ENCODE measurements at places on chromosomes 2 and 18.

DNA sequence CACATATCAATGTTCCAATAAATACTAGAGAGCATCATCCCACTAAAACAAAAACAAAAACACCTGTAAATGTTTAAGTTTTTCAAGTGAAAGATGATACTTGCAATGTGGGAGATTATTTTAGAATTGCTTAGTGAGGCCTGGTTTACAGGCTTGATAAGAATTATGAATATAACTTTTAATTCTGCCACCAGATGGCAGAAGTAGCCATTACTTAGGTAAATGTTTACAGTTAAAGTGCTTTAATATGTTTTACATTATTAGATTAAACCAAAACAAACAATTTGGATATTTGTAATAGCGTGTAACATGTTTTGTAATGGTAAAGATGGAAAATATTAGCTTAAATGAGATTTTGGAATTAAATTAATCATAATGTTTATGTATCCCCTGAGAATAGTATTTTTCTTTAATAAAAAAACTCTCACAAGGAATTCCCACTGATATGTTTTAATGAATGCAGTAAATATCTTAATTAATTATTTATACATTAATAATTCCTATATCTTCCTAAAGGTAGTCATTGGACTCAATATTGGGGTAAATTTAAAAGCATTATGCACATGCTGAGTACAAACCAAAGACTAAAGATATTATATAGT, 522.0 kb downstream of the SPAG16 start:
- DNase-seq = no peak

DNA sequence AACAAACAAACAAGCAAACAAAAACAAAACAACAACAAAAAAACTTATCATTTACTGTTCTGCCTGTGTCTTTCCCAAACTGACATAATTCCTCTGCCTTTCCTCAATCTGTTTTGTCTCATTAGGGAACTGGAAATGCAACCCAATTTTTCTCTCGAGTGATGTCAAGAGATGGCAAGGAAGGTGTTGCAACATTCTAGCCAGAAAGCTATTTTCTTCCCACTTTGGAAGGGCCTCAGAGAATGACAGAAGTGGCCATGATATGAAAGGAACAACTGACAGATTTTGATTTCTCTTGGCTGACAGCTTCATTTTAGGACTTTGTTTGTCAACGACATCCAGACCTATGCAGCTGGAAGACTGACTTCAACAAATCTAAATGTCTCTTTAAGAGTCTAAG, 24.7 kb downstream of the RND3 start:
- DNase-seq = no peak

- DNase-seq = no peak
Measured at GRCh38 chr2:168673265-168674189, 128.9 kb upstream of the NOSTRIN start.

DNA sequence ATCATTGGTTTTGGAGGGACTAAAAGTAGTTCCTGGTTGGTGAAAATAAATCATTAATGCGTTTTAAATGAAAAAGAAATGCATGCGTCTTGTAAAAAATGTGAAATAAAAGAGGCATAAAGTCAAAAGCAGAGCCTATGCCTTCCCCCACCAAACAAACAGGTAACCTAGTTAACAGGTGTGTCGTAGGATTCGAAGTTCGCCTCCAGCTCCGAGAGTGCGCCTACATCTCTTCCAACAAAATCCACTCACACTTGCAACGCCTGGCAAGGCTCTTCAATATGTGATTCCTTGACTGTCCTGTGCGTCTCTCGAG, 677 bp upstream of the SMAD4 start:
- no peak for DNase-seq

- no peak for DNase-seq
Measured at GRCh38 chr18:76610933-76611749, 116.1 kb upstream of the ZNF516 start.

DNA sequence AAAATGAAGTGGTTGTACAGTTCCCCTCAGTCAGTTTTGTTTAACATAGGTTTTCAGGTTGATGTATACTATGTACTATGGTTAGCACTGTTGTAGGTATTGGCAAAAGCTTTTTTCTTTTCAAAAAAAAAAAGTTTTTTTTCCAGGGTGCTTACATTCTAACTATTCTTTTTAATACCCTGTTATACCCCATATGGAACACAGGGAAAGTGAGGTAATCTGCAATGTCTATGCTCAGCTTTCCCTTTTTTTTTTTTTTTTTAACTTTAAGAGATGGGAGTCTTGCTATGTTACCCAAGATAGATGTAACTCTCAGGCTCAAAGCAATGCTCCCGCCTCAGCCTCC, 590 bp upstream of the CCDC138 start:
- DNase-seq = no peak

DNA sequence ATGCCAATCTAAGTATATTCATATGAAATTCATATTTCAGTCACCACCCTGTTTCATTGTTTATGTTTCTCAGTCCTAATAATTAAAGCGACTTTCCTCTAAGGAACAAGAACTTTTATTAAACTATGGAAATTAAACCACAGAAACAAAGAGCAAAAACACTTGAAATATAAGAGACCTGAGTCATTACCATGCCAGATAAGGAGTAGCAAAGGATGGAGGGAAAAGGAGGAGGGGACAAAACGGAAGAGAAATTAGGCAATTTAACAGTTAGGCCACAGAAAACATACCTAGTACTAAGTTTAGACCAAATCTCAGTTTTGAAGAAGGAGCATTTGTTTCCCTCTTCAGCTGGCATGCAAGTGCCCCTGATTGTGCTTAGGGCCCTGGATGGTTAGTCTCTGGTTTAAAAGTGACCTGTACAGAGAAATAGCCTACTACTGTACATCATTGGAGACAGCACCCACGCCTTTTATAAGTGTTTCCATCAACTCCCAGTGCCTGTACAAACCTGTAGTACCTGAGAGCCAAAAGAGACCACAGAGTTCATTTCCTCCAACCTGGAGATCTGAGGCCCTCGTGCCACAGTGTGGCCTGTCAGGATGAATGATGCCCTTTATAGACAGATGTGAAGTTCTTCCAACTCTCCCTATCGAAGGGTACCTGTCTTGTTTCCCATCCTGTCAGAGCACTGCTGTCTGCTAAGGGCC, 74.5 kb downstream of the SPATS2L start:
- no peak for DNase-seq

DNA sequence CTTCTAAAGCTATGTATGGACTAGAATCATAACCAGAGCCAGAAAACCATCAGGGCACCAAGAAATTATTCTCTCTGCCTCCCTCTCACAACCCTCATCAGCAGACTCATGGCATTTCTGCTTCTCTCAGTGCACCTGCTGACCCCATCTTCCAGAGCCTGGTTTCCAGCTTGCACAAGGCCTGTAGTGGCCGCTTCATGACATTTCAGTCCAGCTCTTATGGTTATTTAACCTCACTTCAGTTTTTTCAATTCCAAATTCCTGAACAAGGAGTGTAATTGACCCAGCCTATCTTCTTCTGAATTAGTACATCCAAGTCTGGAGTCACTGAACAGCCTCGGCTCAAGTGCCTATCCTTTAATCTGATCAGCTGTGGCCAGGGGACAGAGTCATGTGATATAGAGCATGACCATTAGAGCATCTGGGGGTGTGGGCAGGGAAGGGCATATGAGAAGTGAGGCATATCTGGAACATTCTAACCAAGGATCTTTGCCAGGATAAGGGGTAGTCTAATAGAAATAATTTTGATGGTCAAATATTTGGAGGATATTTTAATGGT, 97.2 kb upstream of the TMEM17 start:
- DNase-seq = no peak

DNA sequence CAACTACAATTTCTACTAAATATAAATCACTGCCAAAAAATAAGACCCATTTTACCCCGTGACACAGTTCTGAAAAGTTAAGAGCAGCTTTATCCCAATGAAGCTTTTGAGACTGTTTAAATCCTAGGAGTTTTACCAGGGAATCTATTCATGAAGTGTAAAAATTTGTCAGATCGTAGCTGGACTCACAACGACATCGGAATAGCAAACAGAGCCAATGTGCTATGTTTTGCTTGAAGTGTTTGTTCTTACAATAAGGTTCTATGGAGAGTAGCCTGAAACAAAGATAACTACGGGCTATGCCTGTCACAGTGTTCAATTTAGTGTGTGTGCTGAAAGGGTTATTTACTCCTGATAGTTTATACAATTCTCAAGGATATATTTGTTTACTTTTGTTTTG, 78.5 kb upstream of the L3MBTL4 start:
- no peak for DNase-seq

DNA sequence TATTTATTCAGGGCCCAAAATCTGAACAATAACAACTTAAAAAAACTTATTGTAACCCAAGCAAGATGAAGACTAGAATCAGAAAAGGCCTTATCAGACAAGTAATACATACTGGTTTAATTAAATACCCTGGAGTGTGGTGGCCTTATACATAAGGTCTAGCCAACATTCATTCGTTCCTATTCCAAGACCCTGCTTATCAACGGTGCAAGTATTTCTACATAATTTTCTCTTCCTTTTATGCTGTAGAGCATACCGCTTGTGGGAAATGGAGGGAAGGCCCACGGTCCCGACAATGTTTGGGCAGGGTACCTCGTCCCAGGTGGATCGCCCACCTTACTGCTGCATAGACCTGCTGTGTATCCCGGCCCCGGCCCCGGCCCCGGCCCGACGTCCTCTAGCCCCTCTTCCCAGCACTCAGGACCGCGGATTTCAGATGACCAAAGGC, 708 bp downstream of the ZNF24 start:
- DNase-seq = peak; percentile 63

GRCh38 chr18:40935423-40935822, 1019.6 kb upstream of the PIK3C3 start:
- DNase-seq = no peak

DNA sequence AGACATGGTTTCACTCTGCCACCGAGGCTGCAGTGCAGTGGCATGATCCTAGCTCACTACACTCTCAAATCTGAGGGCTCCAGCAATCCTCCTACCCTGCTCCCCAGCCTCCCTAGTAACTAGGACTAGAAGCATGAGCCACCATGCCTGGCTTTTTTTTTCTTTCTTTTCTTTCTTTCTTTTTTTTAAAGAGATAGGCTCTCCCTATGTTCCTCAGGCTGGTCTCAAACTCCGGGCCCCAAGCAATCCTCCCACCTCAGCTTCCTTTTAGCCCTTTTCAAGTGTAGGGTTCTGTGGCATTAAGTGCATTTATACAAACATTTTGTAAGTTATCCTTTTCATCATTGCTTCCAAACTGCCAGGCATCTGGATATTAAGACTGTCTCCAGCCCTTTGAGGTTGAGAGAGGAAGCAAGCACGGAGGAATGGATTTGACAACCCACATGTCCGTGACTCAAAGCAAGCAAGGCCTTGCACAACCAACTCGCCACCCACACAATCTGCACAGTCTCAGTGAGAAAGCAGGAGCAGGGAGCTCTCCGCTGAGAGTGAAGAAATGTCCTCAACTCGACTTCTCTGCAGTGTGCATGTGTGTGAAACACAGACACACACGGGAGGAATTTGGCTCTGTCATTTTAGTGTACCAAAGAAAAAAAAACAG, 65.6 kb downstream of the ATP8B1 start:
- no peak for DNase-seq

- DNase-seq = no peak
Measured at GRCh38 chr2:50953021-50953420, 78.9 kb downstream of the NRXN1 start.

DNA sequence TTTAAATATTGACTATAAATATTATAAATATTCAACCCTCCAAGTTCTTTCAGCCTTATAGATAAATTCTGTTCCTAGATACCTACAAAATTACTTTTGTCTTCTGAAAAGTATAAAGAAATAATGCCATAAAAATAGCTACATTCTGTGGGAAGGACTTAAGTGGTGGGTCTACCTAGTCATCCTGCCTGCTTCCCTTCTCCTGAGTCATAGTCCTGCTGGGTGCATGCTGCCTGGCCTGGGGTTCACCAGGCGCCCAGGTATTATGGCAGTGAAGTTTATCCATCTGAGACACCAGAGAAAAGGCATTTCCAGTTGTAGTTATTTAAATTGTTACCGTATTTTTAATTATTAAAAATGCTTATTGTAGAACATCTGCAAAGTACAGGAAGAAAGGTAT, 167.5 kb downstream of the SLC39A10 start:
- DNase-seq = no peak

GRCh38 chr2:204081487-204082425, 145.2 kb downstream of the ICOS start:
- no peak for DNase-seq

GRCh38 chr2:216274194-216274840, 98.0 kb downstream of the MARCHF4 start:
- DNase-seq = no peak

DNA sequence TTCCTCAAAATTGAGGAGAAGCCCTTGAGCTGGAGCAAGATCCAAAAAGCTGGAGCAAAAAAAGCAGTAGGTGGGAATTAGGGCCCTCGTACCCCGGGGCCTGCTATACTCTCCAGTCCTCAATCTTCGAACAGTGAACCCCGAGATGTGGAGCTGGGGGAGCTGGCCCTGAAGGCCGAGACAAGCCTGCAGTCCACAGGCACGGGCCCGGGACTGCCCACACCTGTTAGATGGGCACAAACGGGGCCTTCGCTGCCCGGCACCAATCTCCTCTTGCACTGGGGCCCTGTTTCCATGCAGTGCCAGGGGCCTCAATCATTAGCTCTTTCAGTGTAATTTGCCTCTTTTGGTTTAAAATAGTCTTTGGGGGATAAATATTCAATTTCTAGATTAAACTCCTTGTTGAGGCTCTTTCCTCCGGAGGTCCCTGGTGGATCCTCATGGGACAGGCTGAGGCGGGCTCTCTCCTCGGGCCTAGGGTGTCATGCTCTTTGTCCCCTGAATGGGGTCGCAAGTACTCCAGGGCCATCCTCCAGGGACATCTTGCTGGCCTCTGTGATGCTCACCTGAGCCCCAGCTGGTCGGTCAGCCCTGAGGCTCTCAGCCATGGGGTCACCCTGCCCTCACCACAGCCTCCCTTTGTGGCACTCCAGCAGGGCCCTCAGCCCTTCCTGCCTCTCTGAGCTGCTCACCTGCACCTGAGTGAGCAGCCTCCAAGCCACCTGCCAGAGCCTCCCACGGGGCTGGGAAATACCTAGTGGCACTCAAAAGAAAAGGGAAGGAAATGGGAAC, 223.6 kb downstream of the ALPK2 start:
- DNase-seq = no peak

- no peak for DNase-seq
Measured at GRCh38 chr2:43345391-43345813, 119.0 kb upstream of the ZFP36L2 start.

DNA sequence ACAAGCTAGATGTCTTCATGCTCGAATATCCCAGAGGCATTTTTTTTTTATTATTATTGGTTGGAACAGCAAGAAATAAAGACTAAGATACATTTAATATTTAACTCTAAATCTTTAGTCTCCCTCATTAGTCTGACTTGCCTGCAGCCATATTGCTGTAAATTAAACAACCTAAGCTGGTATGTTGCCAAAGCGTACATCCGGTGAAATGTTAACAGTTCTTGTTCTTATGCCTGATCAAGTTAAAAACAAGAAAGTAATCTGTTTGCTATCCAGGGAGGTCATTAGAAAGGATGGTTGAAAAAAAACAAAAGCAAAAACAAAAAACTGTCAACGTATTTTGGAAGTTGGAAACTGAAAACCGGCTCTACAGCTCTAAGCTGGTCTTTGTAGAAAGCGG, 125.9 kb upstream of the NABP1 start:
- DNase-seq = no peak

All from hematopoietic multipotent progenitor cell treated with erythropoietin and hydrocortisone succinate and interleukin-3 and kit ligand, for 17 days (in vitro differentiated cells).